ENCODE measurements at places on chromosomes 5 and 9.

- DNase-seq = no peak
Observed at GRCh38 chr9:5375790-5376477, 36.3 kb upstream of the RLN1 start.

GRCh38 chr5:1795931-1796330 lies 3.7 kb downstream of the MRPL36 start:
- no peak for DNase-seq

GRCh38 chr5:39100851-39101396 lies 26.7 kb upstream of the RICTOR start:
- no peak for DNase-seq

GRCh38 chr5:107590686-107591085 lies 80.1 kb downstream of the EFNA5 start:
- no peak for DNase-seq

GRCh38 chr5:103016167-103016566 lies 103.8 kb downstream of the GIN1 start:
- no peak for DNase-seq

GRCh38 chr5:2238732-2239131 lies 356.0 kb upstream of the IRX4 start:
- no peak for DNase-seq

- no peak for DNase-seq
Observed at GRCh38 chr9:75087289-75087823, 599 bp downstream of the NMRK1 start.

GRCh38 chr5:169416583-169417196 lies 115.8 kb upstream of the SLIT3 start:
- DNase-seq = peak; percentile 58

DNA sequence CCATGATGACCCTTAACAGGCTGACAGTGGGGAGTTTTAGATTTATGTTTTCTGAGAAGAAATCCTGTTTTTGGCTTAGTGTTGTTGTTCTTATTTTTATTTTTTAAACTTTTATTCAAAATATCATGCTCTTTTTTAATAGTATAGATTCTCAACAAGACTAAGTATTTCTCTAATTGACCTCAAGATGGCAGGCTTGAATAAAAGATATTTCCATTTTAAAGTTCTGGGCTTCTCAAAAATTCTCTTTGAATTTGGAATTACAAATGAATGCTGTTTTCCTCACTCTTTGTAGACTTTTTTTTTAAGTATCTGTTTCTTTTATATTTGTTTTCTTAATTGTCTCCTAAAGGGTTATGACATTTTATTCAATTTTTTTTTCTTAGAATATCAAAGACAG lies 50.0 kb upstream of the SH3GL2 start:
- no peak for DNase-seq

Measured in GM18507 (cell line).